ENCODE measurements at places on chromosomes 2 and 18.

DNA sequence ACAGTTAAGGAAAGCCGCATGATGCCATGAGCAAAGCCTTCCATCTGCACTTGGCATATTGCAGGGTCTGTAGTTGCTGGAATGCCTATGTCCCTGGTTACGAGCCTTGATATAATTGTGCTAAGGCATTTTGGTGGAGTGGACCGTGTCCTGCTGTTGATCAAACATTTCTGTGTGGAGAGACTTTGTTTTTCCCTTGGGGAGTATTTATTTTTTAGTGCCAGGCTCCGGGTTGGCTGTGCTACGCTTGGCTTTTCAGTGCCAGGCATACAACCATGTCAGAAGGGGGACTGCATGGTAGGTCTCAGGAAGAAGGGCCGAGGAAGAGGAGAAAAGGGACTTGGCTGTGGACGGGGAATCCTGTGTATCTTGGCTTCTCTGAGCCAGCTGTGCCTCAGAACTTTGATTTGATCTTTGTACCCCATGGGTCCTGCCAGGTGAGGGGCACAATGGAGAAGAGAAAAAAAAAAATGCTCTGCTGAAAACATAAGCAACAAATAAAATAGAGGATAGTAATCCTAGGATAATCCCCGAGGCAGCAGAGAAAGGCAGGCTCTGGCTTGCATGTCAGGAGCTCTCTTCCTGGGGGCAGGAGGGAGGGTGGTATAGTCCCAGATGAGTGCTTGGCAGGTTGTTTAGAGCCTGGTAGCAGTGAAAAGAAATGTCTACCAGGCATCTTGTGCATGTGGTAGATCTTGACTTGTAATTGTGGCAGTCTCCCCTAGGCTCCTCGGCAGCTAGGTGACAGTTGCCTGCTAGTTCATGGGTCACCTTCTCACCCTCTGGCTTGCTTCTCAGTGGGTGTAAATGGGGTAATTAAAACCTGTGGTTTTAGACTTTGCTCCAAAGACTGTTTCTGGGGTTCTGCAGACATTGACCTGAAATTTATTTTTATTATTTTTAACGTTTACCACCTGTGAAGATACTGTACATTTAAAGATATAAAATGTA, 233.0 kb downstream of the NEDD4L start:
- DNase-seq = no peak

DNA sequence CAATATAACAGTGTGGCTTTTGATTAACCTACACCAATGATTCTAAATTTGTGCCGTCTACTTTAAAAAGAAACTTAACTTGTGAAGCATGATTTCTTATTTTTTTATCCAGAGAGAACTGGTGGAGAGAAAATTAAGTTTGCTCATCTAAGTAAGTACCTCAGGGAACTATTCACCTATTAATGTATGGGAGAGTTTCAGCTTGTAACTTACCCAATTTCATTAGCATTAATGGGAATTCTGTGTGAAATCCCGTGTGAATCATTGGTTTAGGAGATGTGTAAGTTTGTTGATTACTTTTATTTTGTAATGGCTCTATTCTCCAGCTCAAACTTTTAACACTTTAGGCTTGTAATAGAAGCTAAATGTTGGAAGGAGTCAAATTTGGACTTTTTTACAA, 1061.5 kb downstream of the TDRD15 start:
- no peak for DNase-seq

DNA sequence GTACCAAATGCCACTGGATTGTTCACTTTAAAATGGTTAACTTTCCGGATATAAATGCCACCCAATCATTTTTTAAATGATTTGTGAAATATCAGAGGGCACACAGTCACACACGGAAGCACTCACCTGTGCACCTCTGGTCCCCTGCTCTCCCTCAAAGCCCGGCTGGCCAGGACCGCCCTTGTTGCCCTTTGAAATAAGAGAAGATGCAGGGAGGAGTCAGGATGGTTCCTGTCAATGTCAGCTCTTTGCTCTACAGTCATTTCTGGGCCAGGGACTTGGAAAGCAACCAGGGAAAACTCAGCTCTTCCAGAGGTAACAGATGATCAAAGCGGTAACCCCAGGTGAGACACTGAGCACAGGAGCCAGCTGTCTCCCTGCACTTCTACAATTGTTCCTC, 60.7 kb downstream of the COL6A3 start:
- DNase-seq = no peak

DNA sequence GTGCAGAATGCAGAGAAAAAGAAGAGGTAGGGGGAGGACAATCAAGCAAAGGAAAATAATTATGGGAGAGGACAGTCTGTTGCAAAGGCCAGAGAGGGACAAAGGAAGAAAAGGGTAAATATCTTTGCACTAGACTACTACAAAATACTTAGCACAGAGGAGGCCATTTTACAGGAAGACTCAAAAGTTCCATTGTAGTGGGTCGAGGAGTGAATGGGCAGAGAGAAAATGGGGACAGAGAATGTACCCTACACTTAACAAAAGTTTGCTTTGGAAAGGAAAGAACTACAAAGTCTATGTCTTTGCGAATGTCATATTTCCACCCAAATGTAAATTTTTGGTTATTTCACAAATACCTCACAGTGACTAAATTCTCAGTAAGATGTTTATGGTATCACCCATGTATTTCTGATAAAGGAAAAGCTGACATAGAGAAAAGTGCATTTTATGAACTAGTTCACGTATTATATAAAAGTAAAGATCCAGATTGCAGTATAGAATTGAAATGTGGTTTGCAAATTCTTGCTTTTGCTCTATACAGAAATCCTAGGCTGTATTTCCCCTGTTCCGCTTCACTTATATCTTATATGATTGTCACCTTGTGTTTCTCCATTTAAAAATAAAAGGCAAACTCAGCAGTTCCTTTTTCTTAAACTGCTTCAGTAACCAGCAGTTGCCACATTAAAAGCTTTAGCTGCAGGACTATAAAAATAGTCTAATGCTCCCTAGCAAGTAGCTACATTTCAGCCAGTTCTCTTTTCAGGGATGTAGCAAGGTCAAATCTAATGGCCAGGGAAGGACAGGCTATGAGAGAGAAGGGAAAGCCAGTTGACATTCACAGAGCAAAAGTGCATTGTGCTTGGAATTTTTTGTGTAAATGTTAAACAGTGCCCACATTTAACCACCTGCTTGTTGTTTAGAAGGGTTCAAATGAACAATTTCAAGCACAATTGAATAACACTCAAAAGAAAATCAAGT, 79.7 kb upstream of the CYTIP start:
- no peak for DNase-seq

GRCh38 chr18:8536231-8536630, 73.0 kb upstream of the RAB12 start:
- no peak for DNase-seq

- no peak for DNase-seq
Observed at GRCh38 chr2:237322564-237322963, 91.4 kb downstream of the COL6A3 start.

DNA sequence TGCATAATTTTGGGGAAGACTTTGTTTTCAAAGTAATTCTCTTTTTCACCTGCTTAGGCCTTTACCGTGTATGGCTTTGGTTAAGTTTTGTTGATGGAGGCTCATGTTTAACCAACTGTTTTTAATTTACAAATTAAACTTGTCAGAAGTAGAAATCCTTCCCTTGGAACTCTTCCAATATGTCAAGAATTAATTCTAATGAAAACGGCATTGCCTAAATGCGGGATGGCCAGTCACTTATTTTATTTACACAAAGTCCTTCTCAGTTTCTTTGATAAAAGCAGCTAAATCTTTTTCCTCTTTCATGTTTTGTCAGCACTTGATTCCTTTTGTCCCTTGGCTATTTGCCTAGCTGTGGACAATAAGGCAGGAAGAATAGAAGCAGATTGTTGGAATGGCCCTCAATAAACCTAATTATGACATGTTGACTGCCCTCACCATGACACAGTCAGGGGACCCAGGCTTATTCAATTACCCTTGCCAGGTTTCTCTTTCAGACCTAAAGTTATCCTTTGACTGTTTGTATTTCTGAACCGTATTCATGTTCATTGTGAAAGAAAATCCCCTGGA, 26.3 kb downstream of the PAX3 start:
- no peak for DNase-seq

DNA sequence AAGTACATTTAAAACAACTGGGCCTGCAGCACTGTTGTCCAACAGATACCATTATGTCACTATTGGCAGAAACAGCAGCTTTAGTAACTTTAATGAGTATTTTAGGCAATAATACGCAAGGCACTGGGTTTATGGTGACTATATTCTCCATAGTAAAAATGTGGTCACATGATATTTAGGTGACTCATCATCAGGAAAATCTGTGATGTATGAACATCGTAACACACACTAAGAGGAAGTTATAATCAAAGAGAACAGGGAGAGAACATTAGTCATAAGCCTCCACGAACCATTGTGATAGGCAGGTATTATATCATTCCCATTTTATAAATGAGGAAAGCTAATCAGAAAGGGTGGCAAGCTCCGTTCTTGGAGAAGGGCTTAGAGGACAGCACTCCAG, 36.9 kb downstream of the RAPH1 start:
- DNase-seq = no peak

DNA sequence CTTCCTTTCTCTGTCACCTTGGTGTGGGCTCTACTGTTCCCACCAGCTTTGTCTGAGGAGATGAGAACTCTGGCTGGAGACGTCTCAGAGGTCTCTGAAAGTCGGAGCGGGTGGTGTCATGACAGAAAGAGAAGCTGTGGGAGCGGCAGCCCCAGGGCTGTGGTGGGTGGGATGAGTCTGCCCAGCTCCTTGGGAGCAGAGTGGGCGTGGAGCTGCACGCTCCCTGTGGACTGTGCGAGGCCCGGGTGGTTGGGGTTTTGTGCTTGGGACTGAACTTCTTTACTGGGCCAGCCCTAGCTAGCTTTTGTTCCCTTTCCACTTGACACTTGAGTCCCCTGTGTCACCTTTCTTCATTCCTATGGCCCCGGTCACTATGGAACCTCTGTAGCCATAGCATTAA, 10.4 kb downstream of the TOGARAM2 start:
- no peak for DNase-seq

DNA sequence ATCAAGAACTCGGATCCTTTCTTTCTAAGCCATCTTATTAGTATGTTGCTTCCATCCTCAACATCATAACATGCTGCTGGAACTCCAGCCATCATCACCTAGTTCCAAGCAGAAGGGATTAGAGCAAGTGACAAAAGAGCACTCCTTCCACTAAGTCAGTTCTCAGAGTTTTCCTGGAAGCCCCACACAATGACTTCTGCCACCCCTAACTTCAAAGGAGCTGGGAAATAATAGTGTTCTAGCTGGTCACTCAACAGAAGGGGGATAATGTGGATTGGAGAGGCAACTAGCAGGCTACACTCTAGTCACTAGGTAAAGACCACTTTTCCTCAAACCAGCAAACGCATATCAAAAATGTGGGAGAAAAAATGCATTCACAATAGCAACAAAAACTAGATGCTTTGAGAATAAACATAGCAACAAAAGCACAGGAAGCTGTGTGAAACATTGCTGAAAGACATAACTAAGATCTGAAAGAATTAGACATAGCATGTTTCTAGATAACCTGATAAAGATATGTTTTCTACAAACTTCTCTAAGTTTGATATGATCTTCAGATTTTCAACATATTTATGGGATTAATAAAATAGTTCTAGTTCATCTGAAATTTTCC, 39.5 kb downstream of the COX7A2L start:
- no peak for DNase-seq

- no peak for DNase-seq
Observed at GRCh38 chr2:105487142-105488069, 88.6 kb upstream of the FHL2 start.

DNA sequence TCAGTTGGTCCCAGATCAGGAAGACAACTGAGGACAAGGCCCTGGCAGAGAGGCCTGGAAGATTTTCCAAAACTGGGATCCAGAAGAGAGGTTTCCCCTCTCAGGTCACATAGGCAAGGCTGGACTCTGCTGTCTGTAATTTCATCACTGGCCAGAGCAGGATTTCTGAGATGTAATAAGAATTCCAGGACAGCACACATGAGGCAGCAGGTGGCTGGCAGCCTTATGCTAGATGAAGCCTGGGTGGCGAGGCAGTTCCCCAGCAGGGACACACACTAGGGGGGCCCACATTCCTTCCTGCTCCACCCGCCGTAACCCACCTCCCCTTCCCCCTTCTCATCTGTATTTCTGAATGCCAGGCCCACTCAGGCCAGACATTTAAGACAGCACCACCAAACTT, 98.6 kb downstream of the HNRNPLL start:
- DNase-seq = no peak

All from head of caudate nucleus (tissue), 42 donors.